Stimulated activated naive CD4-positive, alpha-beta T cell treated with Interleukin-2 at 50 U/mL for 16 hours (primary cell): ENCODE measurements at places on chromosomes 7 and 10.
A peak's percentile ranks its signal among the peaks of the same experiment; 100 is the strongest.

DNA sequence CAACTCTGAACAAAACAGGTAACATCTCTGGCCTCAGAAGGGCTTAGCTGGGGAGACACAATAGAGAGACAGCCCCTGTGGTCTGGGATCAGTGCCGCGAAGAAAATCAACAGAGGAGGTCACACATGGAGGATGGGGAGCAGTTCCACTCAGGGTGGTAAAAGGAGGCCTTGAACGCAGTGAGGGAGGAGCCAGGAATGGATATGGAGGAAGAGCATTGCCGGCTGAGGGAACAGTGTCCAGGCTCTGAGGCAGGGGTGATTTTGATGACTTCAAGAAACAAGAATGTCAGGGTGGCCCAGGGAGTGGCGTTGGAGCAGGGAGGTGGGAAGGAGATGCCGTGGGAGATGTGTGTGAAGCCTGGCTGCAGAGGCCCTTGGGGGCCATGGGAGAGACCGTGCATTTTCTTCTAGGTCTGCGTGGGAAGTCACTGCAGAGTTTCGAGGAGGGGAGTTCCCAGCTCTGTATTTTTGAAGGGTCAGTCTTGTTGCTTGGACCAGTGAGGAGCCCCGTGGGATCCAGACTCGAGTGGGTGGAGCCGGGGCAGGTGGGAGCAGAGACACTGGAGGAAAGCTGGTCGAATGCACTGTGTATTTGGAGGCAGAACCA is 35.7 kb upstream of the SH2D4B start:
- no peak for DNase-seq

- no peak for DNase-seq
These were observed 29.0 kb downstream of the CUL1 start for GRCh38 chr7:148727501-148728278.

DNA sequence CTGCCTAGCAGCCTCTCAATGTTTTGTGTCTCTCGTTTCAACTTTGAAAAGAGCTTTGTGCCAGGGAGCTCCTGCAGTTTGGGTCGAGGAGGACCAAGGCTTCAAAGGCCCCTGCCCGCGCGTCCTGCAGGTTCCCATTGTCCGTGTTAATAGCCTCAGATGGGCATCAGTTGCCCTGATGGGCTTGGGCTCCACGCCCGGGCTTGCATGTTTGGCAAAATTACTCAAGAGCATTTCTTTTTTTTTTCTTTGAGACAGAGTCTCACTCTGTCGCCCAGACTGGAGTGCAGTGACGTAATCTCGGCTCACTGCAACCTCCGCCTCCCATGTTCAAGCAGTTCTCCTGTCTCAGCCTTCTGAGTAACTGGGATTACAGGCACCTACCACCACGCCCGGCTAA is 636.6 kb downstream of the SDK1 start:
- DNase-seq: no peak

GRCh38 chr7:43764039-43764761 is 5.7 kb downstream of the BLVRA start:
- peak; percentile 35 for DNase-seq

- no peak for DNase-seq
These were observed 14.4 kb downstream of the NPSR1 start for GRCh38 chr7:34672430-34672829.

GRCh38 chr7:43803865-43804264 is 45.4 kb downstream of the BLVRA start:
- DNase-seq: no peak

DNA sequence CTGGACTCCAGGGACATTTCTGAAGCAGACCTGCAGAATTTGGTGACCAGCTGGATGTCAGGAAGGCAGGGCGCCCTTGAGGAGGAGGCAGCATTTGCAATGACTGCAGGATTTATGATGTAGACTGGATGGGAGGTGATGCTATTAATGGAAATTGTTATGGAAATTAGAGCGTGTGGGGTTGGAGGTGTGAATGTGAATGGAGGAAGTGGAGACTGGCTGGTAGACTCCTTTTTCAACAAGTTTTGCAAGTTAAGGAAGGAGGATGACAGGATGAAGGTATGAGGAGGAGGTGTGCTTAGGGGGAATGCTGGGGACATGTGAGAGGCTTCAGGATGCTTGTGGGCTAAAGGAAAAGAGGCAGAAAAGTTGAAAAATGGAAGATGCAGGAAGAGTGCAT is 137.0 kb downstream of the TMEM178B start:
- no peak for DNase-seq

- DNase-seq: no peak
These were observed 18.2 kb downstream of the TCTN3 start for GRCh38 chr10:95675403-95676116.

DNA sequence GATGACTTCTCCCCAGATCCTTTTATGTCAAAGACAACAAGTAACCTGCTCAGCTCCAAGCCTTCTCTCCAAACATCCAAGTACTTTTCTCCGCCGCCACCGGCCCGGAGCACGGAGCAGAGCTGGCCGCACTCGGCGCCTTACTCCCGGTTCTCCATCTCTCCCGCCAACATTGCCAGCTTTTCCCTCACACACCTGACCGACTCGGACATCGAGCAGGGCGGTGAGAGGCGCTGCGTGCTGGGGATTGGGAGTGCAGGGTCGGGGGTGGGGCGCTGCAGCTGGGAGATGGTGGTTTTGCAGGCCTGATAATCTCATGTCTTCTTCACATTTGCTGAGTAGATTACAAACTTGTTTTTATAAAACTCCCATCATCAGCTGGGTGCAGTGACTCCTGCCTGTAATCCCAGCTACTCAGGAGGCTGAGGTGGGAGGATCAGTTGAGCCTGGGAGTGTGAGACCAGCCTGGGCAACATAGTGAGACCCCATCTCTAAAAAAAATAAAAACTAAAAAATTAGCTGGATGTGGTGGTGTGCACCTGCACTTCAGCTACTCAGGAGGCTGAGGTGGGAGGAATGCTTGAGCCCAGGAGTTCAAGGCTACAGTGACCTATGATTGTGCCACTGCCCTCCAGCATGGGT is 7.2 kb upstream of the BHLHA15 start:
- DNase-seq: no peak

DNA sequence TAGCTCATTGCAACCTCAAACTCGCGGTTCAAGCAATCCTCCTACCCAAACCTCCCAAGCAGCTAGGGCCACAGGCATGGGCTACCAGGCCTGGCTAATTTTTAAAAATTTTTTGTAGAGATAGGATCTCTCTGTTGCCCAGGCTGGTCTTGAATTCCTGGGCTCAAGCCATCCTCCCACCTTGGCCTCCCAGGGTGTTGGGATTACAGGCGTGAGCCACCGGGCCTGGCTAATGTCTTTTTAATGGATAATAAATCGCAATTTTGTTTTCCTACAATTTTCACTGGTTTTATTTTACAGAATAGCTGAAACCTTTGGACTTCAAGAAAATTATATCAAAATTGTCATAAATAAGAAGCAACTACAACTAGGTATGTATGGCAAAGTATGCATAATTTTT is 10.9 kb downstream of the NUB1 start:
- no peak for DNase-seq

- DNase-seq: no peak
These were observed 65.3 kb downstream of the VCL start for GRCh38 chr10:74063256-74063655.

- no peak for DNase-seq
These were observed 486.7 kb downstream of the SDK1 start for GRCh38 chr7:3787717-3788264.

GRCh38 chr10:109769966-109770365 is 153.3 kb downstream of the XPNPEP1 start:
- no peak for DNase-seq

DNA sequence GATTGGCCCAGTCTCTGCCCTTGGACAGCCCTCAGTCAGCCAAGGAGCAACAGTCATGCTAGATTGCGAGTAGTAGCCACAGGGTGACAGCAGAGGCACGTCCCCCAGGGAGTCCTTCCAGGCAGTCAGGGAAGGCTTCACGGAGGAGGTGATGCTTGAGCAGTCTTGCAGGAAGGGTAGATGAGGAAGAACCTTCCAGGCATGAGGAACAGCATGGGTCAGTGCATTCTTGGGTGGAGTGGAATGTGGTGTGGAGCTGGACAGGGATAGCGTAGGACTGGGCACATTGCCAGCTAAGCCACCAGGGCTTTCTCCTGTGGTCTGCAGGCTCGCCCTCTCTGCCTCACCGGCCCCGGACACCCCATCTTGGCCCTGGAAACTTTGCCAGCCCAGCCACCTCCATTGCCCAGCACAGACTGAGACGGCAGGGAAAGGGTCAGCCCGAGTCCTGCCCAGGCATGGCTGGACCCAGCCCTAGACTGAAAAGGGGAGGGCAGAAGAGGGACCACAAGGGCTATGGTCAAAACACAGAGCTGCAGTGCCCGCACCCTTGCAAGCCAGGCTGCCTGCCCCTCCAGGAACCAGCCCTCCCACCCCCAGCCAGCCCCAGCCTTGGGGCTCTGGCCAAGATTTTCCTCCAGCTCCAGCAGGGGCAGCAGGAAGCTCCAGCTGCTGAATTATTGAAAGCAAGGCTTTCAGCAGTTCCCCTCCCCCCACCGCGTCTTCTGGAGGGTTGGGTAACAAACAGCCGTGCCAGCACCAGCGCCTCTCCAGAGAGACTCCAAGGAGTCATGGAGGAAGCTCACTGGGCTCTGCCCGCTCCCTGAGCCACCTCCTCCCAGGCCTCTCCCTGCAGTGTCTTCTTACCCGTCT is 18.7 kb downstream of the SRRM3 start:
- DNase-seq: no peak

GRCh38 chr10:100562008-100562672 is 26.4 kb downstream of the HIF1AN start:
- DNase-seq: peak; percentile 67
